ENCODE measurements at places on chromosomes 3 and 15.

DNA sequence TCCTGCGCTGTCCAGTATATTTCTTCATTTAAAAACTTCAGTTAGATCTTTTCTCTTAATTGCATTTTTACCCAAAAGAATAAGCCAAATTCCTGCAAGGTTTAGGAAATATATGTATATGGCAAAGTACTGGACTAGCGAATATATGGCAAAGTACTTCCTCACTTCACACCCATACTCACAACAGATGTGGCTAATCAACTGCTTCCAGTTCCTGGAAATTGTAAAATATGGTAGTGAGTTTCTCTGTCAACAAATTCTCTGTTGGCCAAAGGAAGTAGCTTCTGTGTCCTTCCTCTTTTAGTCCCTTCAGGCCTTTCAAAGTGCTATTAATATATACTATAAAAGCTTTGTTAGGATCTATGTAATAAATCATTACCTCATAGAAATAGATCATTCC, 22.0 kb downstream of the GPR15 start:
- DNase-seq, result peak; percentile 11

DNA sequence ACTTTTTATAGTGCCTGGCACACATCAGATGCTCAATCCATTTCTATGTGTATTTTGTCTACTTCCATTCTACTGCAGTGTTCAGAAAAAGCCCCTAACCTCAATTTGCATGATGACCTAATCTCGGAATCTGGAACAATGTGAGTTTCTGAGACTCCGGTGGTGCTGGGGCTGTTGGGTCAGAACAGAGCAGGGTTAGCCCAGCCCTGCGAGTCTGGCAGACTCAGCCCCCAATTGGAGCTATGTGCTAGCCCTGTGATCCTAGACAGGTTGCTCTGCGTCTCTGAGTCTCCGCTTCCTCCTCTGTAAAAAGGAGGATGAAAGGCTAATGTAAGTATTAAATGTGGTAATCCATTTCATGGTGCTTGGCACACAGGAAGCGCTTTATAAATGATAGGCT, 95.0 kb upstream of the ICE2 start:
- DNase-seq, result no peak

DNA sequence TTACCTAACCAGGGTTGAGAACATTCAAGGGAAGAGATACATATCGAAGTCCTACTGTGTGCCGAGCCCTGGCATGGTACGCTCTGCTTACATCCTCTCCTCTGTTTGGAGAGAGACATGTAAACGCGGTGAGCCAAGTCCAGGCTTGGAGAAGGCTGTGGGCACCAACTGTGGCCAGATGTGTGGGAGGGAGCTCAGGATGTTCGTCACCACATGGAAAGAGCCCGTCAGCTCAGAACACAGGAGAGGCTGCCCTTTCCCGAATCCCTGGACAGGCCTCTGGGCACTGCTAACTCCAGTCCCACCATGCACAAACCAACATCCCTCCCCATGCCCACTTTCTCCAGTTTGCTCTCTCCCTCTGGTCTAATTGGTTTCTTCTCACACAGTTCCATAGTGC, 43.0 kb downstream of the MESD start:
- no peak for DNase-seq

GRCh38 chr3:46882377-46883053, 5.0 kb downstream of the PTH1R start:
- DNase-seq, result no peak

DNA sequence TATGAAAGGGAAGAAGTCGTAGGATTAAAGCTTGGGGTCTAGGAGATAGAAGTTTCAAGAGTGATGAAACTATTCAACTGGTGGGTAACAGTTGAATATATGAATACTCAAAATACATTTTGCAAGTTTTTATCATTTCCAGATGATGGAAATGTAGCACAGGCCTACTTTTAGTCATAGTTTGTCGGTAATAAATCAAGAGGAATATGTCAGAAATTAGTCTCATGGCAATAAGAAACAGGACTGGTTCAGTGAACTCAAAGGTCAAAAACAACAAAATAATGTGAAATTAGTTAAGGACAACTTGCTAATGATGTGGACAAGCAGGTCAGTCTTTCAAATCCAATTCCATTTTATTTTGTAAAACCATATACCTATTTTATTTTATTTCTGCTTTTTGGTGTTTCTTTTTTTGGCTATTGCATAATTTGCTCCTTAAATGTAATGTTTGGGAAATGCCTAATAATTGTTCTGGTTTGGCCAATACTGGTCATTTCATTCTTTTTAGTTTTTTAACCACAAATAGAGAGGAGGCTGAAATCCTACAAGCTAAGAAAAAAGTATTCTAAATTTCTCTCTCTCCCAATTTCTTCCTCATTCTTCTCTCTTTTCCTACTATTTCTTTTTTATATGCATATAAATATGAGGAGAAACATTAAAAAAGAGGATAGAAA, 195.2 kb upstream of the ARHGEF26 start:
- no peak for DNase-seq

DNA sequence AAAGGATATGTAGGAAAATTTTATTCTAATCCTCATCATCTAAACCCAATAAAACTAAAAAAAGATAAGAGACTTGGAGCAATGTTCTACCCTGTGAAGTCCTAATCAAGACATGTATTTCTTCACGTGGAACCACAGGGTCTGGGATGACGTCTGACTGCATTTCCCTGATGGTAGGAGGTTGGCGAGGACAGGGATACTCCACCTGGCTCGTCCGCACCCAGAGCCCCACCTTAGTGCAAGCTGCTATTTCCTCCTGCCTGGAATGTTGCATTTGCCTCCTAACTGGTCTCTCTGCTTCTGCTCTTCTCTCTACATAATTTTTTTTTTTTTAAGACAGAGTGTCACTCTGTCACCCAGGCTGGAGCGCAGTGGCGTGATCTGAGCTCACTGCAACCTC, 57.7 kb upstream of the RASGRP1 start:
- DNase-seq, result no peak

- DNase-seq, result no peak
Observed at GRCh38 chr15:100783291-100783690, 96.3 kb upstream of the ALDH1A3 start.

DNA sequence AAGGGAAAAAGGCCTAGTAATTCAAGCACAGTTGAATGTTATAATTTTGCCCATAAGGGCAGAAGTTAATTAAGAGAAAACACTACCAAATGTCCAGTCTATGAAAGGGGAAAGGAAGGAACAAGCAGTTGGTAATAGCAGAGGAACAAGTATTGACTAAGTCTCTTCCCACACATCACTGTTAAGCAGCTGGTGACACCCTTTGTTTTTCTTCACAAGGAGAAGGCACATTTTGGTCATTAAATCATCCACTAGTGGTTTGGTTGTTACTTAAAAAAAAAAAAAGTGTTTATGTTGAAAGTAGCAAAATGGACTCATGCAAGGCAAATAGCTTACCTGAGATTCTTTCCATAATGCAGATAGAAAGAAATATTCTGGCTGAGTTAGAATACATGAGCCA, 321.4 kb upstream of the NECTIN3 start:
- DNase-seq, result no peak

DNA sequence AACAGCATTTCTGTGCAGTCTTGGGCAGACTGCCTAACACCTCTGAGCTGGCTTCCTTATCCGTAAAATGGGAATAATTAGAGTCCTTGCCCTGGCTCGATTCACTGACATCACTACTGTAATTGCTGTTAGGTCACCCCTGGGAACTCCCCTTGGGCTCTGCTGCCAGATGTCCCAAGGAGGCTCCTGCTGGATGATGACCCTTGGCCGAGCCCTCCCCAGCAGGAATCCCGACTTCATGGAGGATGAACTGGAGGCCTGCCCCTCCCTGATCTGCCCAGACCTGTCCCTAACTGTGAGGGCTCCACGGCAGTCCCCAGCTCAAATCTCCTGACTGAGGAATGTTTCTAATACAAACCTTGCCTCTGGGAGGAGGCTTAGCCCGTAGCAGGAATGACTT, 18.0 kb downstream of the ESYT3 start:
- DNase-seq, result no peak

DNA sequence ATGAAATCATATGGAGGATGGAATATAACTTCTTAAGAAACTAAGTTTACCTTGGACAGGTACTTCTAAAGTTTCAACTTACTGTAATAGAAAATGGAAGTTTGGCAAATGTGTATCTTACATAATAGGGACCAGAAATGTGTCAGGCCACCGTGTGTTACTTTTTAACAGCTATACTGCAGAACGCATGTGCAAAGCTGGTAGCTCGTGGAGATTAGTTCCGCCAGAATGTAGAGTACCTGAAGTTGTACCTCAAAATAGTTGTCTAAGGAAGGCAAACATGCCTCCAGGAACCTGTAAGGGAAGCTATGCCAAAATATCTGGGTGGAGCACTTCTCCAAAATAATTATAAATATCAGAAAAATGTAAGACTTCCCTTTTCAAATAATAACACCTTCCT, 920.6 kb downstream of the ROBO1 start:
- no peak for DNase-seq
